Psoas muscle (tissue), 8 donors: ENCODE measurements at places on chromosomes 13 and 19. TPM values are rescaled to one million over a fixed set of nuclear protein-coding genes. Genes with fewer than 3 reads are reported as not detected.

GRCh38 chr13:48874165-48874564 is 101.5 kb upstream of the FNDC3A start:
- H3K27me3 ChIP-seq, result peaks cover 3% of the 10 kb centered on the region
- H3K36me3 ChIP-seq, result no peaks in the 10 kb centered on the region
- H3K27ac ChIP-seq, result no peak overlapping the region
- no peak for DNase-seq

Gene COG3
- 14.6 TPM for total RNA-seq

Gene MEIS3
- total RNA-seq, result 1.9 TPM

Gene ATP4A
- not detected for total RNA-seq

DNA sequence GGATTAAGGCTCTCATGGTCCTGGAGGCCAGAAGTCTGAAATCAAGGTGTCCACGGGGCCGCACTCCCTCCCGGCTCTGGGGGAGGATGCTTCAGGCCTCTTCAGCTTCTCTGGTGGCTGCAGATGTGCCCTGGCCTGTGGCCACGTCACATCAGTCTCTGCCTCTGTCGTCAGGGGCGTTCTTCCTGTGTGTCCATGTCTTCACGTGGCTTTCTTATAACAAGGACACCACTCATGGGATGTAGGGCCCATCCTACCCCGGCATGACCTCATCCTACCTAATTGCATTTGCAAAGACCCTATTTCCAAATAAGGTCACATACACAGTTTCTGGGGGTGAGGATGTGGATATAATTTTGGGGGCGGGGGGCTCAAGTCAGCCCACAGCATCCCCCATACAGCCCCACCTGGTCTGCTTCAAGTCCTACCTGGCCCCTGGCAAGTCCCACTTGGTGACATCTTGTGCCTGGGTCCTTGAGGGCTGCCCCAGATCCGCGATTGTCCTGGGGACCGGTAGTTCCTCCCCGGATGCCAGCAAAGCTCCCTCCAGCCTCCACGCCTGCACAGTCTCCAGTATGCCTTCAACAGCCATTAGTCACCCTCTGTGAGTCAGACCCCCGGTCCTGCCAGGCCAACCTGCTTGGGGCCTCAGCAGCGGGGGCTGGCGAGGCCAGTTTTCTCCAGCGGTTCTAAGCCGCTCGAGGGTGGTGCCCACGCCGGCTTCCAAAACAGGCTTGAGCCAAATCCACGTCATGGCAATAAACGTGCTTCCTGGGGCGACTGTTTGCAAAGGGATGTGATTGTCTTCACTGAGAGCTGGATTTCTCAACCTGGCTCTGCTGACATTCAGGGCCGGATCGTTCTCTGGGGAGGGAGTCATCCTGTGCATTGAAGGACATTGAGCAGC is 32.2 kb downstream of the MYO9B start:
- peaks cover 10% of the 10 kb centered on the region for H3K4me1 ChIP-seq
- DNase-seq, result peak; percentile 93
- H3K4me3 ChIP-seq, result peak overlapping the region; percentile 18
- no peaks in the 10 kb centered on the region for H3K27me3 ChIP-seq

DNA sequence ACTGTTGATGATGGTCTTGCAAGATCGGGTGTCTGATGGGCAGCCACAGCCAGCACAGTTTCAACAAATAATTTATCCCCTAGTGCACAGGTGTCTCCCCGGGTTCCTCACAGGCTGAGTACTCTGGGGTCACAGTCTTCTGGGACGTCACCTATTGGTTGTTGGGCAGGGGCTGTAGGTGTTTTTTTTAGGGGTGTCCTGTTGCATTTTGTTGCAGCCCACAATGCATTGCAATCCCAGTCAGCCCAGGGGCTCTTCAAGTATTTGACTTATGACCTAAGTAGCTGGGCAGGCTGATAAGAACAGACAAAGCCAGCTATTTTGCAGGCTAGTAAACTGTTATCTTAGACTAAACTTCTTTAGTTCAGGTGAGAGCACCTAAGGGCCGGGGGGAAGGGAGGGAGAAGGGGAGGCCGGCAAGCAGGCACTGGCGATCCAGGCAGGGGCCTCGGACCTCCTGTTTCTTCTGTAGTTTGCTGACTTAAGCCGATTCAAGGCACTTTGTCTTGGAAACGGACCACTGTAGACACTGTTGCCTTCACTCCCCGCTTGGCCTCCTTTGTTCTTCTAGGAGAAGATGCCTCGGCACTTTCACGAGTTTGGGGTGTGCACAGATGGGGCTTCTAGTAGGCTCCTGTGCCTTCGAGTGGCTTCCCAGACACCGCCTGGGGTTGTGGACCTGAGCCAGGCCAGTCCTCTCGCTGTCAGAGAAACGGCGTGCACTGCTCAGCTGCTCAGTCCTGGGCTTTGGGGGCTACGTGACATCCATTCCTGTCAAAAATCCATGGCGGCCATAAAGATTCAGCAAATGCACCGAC is 33.9 kb upstream of the GRTP1 start:
- H3K36me3 ChIP-seq, result no peaks in the 10 kb centered on the region
- H3K4me1 ChIP-seq, result peaks cover 44% of the 10 kb centered on the region
- DNase-seq, result no peak

DNA sequence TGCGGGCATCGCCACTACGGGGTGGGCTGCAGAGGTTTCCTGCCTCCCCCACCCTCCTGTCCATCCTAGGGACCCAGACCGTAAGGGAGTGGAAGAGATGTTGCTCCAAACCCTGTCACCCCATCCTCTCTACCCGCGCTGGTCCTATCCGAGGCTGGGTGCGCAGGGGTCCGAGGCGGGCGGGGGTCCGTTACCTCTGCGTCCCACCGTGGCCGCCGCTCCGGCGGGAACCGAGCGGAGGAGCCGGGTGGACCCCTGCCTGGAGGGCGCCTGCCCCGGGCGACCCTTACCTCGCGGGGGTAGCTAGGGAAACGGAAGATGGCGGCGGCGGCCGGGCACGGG is at the start of gene DGKH:
Gene DGKH (plus strand): TSS at position 307 of the 342 bp plus-strand sequence. CDS start 126 bp downstream, outside the sequence.
- peaks cover 11% of the 10 kb centered on the region for H3K4me1 ChIP-seq
- no peaks in the 10 kb centered on the region for H3K36me3 ChIP-seq
- H3K4me3 ChIP-seq, result peak within 1 kb of the TSS; percentile 88
- H3K27ac ChIP-seq, result peak within 1 kb of the TSS; percentile 78

DNA sequence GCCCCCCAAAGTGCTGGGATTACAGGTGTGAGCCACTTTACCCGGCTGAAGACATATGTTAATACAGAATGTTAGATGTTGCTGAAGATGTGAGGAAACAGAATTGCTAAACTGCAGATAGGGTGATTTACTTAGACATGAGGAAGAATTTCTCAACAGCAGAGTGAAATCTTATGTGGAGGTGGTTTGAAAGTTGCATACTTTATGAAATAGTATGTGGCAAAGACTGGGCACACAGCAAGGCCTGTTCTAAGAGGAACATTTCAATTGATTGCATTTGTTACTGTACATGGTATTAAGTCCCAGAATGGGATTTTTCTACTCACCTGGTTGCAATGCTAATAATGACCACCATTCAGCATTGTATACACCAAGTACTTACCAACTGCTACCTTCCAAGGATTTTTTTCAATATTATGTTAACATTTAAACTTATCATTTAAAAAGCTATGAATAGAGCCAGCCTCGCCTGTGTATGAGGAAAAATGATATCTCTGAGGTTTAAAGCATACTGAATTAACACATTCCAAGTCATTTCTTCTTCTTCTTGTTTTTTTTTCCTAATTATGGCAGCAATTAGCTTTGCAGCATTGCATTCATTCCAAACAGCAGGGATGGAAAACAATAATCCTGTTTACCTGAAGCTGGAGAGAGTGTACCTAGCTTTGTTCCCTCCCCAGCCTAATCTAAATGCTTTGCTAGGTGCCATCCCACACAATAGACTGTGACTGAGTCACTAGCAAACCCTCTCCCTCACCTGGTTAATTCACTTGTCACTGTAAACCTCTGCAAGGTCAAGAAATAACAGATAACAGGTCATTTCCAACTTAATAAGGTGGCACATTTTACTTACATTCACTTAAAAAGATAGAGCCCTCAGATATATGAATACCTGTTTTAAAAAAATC is 19.4 kb upstream of the KLF5 start:
- no peak for DNase-seq
- H3K4me3 ChIP-seq, result no peak overlapping the region
- H3K36me3 ChIP-seq, result no peaks in the 10 kb centered on the region
- H3K4me1 ChIP-seq, result no peaks in the 10 kb centered on the region
- H3K27me3 ChIP-seq, result no peaks in the 10 kb centered on the region
- no peak overlapping the region for H3K27ac ChIP-seq

DNA sequence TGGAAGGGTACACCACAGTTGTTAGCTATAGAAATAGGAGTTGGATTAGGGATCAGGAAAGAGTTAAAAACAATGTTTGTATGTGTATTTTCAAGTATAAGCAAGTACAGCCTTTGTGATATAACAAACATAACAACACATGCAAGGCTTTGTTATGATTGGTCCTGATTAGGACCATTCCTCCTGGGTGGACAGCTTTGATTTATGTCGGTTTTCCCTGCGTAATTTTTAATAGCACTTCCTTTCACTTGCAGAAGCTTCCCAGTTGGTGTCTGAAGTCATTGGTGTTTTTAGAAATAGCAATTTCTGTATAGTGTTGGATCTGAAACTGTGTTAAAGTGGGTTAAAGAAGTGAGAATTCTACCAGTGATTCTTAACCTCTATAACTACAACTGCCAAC is 10.0 kb downstream of the FNDC3A start:
- H3K27ac ChIP-seq, result no peak overlapping the region
- no peaks in the 10 kb centered on the region for H3K36me3 ChIP-seq
- H3K4me1 ChIP-seq, result peaks cover 5% of the 10 kb centered on the region
- no peak overlapping the region for H3K4me3 ChIP-seq

DNA sequence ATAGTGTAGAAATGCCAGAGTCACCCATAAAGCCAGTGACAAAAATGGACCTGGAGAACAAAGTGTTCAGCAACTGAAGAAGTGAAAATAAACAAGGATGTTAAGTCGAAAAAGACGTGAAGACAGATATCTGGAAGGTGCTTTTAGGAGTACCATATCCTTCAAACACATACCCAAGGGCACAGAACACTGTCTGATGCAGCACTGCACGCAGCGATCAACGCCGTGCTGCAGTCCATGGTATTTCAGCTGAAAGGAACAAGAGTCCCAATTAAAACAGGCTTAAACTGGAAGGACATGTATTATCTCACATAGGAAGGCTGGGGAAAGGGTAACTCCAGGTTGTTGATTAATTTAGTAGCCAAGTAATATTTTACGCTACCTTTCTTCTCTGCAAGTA is 108.2 kb downstream of the SGCG start:
- H3K36me3 ChIP-seq, result no peaks in the 10 kb centered on the region

DNA sequence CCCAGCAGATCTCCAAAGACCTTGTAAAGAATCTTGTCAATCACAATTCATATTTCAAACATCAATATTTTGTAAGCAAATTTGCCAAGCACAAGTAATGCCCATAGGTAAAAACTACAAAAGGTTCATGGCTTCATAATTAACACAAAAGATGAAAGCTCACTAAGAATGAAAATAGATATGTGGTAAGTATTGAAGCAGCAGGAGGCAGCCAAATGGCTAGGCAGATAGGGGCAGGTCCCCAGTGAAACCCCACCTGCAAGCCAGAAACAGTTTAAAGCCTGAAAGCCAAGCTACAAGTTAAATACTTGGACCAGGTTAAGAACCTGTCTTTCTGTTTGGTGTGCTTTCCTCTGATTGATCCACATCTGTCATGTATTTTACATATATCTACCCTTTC is 942.6 kb upstream of the SPRY2 start:
- no peaks in the 10 kb centered on the region for H3K27me3 ChIP-seq
- no peaks in the 10 kb centered on the region for H3K4me1 ChIP-seq
- no peak overlapping the region for H3K4me3 ChIP-seq
- H3K36me3 ChIP-seq, result no peaks in the 10 kb centered on the region

- no peak for DNase-seq
- no peaks in the 10 kb centered on the region for H3K4me1 ChIP-seq
- H3K36me3 ChIP-seq, result no peaks in the 10 kb centered on the region
- H3K4me3 ChIP-seq, result no peak overlapping the region
- H3K27me3 ChIP-seq, result no peaks in the 10 kb centered on the region
These were observed 12.5 kb upstream of the NCR1 start for GRCh38 chr19:54893406-54893805.

Gene PGLYRP1
- 0.76 TPM for total RNA-seq

- H3K27me3 ChIP-seq, result no peaks in the 10 kb centered on the region
- DNase-seq, result peak; percentile 47
- no peak overlapping the region for H3K4me3 ChIP-seq
These were observed 4.3 kb downstream of the PTOV1 start for GRCh38 chr19:49855277-49855675.
